NCI-H1417 (cell line): ENCODE measurements at places on chromosomes 2 and 18.

GRCh38 chr2:11375689-11376027 lies 31.2 kb upstream of the ROCK2 start:
- DNase-seq, result no peak

- DNase-seq, result no peak
Measured at GRCh38 chr2:194385376-194385775, 1271.7 kb upstream of the SLC39A10 start.

- no peak for DNase-seq
Measured at GRCh38 chr2:124664363-124664762, 639.3 kb downstream of the CNTNAP5 start.

DNA sequence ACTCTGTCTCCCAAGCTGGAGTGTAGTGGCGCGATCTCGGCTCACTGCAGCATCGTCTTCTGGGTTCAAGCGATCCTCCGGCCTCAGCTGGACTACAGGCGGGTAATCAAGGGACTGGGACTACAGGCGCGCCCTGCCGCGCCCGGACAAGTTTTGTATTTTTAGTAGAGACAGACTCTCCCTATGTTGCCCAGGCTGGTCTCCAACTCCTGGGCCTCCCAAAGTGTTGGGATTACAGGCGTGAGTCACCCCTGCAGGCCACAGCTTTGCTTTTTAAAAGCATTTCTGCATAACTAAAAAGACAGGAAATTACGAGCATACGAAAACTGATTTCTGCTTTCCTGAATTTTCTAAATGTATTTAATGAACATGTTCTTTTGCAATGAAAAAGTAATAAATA lies 916 bp upstream of the OSBPL1A start:
- no peak for DNase-seq

- DNase-seq, result no peak
Measured at GRCh38 chr2:165877565-165878550, 75.7 kb downstream of the TTC21B start.

- no peak for DNase-seq
Measured at GRCh38 chr2:235898766-235899165, 269.4 kb downstream of the GBX2 start.

DNA sequence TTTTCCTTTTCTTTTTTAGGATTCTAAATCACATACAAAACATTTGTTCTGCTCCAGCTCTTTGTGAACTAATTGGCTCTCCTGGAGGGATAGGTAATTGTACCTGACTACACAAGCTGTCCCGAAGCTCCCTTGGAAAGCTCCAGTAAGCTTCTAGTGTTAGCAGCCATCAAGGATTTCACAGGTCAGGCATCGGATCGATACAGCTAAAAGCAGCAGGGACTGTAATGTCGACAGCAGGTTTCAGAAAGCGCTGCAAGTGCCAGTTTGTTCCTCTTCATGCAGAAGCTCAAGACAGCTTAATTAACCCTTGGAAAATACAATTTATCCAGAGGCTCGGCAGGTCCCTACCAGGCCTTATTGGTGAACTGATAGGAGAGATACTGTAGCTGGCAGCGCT lies 87.2 kb upstream of the VRK2 start:
- peak; percentile 24 for DNase-seq

DNA sequence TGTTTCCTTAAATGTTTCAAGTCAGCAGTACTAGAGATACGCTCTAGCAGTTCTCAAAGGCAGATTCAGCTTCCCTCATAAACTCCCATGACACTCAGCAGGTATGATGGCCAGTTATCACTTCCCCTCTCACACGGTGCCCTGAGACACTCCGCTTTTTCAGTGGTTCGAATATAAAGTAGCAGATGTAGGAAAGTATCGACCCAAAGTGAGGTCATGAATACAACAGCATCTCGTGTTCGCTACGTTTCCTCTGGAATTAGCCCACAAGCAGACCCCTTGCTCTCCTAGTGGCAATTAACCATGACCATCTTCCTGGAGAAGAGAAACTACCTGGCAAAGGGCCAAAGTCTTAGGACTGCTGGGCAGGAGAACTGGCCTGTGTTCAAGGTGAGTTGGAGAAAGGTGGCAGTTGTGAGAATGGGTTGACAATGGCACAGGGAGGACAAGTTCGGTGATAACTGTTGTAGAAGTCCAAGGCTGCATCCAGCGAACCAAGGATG lies 9.3 kb upstream of the AGBL5 start:
- DNase-seq, result peak; percentile 33

GRCh38 chr2:176167398-176167797 lies 10.3 kb downstream of the HOXD3 start:
- no peak for DNase-seq

DNA sequence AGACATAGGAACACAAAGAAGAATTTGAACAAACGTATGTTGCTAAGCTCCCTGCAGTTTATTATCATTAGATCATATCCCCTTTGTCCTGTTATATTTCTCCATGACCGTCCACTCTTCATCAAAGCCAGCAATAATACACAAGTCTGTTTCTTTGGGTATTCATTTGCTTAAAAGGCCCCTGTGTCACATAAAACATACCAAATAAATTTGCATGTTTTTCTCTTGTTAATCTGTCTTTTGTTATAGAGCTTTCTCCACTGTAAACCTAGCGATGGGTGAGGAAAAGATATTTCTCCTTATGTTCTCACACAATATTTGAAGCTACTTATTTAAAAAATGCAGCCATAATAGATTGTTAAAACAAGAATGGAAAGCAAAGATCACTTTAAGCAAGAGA lies 42.9 kb upstream of the REL start:
- DNase-seq, result no peak

- DNase-seq, result peak; percentile 73
Measured at GRCh38 chr18:55497825-55498403, 90.1 kb downstream of the TCF4 start.

- DNase-seq, result peak; percentile 19
Measured at GRCh38 chr2:109304731-109305470, 175.9 kb downstream of the SH3RF3 start.

GRCh38 chr2:25838152-25838756 lies 40.0 kb downstream of the ASXL2 start:
- DNase-seq, result no peak

DNA sequence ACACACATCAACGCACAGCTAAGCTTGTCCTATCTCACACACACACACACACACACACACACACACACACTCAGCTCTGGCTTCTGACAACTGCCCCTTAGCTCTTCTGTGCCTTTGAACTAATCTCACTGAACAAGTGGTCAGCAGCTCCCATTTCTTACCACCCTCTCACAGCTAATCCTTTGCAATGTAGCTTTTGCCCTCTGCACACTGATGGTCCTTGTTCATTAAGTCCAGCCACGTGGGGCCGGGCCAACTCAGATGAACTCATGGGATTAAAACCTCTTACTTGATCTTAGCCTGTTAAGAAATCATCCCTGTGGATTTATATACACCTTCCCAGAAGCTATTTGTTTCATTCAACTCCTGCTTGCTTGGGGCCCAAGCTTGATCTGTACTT lies 36.6 kb downstream of the DPYSL5 start:
- no peak for DNase-seq

- DNase-seq, result no peak
Measured at GRCh38 chr2:26314243-26314642, 31.7 kb upstream of the SELENOI start.

- no peak for DNase-seq
Measured at GRCh38 chr2:11903085-11903606, 156.7 kb downstream of the LPIN1 start.

GRCh38 chr2:199100326-199101110 lies 357.2 kb downstream of the SATB2 start:
- DNase-seq, result peak; percentile 90

- peak; percentile 60 for DNase-seq
Measured at GRCh38 chr2:176085861-176086771, 2.4 kb upstream of the EVX2 start.

DNA sequence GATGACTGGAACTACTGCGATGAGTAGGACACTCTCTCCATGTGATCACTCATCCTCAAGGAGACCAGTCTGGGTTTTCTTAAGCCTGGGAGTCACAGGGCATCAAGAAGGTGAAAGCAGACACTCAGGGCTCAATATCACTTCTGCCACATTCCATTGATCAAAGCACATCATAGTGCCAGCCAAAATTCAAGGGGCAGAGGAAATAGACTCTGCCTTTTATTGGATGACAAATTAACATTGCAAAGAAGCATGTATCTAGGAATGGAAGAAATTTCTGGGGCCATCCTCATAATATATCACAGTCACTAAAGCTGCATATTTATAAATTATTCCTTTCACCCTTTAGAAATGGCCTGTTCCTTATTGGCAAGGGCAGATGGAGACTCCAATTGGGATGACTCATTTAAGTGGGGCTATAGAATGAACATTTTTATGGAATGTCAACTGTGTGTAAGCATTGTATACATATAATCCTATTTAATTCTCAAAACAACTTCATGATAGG lies 114.8 kb upstream of the CDC42EP3 start:
- DNase-seq, result no peak

DNA sequence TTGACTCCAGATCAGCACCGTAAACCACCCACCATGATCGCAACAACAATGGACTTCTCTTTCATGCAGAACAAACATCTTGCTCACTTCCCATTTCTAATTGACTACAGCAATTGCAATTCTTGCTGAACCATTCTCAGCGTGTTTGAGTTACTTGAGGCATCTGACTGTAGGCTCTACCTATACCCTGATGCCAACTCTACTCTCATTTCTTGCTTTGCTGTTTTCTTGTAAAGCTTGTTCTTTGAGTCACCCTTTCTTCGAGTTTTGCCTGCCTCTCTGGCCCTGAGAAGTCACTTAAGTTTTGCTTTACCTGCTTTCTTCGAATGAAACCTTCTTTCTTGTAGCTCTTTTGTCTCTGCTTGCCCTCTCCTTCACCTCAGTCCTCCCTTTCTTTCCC lies 160.5 kb upstream of the RND3 start:
- DNase-seq, result no peak

- no peak for DNase-seq
Measured at GRCh38 chr18:79965119-79965902, 868 bp downstream of the HSBP1L1 start.

GRCh38 chr2:213086050-213086449 lies 65.4 kb downstream of the IKZF2 start:
- DNase-seq, result no peak

DNA sequence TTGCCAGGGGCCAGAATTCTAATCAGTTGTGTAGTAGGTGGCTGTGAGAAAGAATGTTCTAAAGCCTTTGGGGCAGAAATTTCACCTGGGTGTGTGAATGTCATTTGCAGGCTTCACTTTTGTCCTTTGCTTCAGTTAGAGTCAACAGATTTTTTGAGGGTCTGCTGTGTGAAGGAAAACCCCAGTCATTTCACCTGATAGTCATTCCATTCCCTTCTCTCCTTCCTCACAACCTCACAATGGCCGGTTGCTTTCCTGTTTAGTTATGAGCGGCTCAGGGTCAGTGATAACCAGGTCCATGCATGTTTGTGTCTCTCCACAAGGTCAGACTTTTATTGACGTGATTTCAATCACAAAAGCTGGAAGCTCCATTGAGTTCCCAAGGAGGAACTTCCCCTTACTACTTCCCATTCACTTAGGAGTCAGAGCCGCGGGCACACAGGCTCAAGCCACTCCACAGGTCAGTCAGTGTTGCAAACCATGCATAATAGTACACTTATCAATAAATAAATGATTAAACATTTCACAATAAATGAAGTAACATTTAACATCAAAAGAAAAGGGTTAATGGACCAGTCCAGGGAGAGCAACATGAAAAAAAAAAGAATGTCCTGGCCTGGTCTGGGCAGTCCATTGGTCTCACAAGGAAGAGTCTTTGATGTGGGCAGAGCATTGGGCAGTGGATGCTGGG lies 74.3 kb downstream of the NPAS2 start:
- DNase-seq, result no peak

DNA sequence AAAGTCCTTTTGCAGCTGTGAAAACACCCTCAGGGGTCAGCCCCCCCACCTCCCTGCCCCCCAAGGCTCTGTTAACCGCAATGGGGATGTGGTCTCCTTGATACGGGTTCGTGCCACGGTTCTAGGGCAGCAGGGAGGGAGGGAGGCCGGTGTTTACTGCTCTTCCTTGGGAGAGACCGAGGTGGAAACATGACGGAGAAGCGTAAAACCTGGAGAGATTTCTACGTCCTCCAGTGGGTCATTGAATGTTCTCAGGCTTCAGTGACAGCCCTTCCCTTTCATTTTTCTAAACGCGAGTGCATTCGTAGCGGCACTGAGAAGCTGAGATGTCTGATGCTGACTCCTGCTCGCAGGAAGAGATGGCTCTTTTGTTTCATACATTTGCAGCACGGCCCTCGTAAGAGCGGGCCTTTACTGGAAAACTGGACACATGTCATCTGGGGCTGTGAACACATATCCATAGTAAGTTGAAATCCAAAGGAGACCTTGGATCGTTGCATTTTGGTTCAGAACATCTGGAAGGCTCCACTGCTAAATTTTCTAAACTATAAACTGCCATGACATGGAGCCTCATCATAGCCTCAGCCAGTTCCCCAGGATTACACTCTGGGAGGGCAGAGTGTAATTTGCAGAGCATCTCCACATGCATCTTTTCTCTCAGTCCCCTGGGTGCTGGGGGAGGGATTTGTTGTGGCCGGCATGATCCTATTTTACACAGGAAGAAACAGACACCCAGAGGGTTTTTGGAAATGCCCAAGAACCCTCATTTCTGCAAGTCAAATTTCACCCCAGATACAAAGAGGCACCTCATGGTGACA lies 40.6 kb upstream of the HDAC4 start:
- peak; percentile 46 for DNase-seq

- DNase-seq, result no peak
Measured at GRCh38 chr18:40576507-40577115, 1378.4 kb upstream of the PIK3C3 start.

- no peak for DNase-seq
Measured at GRCh38 chr2:42196403-42197267, 27.5 kb downstream of the EML4 start.

DNA sequence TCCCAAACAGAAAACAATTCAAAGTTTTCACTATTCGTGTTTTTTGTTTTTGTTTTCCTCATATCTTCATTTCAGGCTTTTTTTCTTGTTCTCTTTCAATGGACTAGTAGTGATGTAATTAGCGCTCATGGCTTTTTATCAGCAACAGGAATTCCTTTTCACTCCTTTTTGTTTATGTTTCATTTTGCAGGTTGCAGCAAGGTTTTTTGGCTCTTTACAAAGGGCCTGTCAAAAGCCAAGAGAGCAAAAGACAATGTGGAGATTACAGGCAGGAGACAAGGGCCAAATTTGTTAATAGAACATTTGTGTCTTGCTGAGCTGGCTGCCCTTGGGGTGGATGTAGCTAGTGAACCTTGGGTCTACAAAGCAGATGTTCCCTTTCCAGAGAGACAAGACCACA lies 467.4 kb upstream of the CDH20 start:
- no peak for DNase-seq

GRCh38 chr2:28475088-28475595 lies 20.7 kb upstream of the PLB1 start:
- DNase-seq, result no peak

GRCh38 chr2:42652086-42652485 lies 83.7 kb downstream of the MTA3 start:
- DNase-seq, result no peak

GRCh38 chr18:48673456-48673852 lies 134.6 kb downstream of the CTIF start:
- DNase-seq, result no peak

DNA sequence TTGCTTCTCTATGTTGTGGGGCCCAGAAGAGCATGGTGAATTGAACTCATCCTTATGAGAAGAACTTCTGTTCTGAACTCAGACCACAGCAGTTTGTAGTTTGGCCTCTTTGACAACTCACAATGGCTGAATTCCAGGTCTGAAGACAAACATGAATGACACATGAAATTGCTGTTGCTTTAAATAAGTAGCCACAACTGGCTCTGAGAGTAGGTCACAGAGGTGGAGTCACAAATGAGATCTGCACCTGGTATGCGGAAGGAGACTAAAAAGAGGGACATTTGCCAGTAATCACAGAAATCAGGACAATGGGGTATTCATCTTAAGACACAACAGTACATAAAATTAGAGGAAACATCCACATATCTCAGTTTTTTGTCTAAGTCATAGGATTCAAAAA lies 290.3 kb upstream of the MMADHC start:
- no peak for DNase-seq
